ENCODE measurements at places on chromosomes 11 and 22.
A peak's percentile ranks its signal among the peaks of the same experiment; 100 is the strongest.

- DNase-seq = no peak
These were observed 13.6 kb downstream of the SLC22A25 start for GRCh38 chr11:63229815-63230214.

- no peak for DNase-seq
These were observed 112.8 kb upstream of the CADM1 start for GRCh38 chr11:115616971-115617370.

GRCh38 chr22:39453765-39454378 lies 2.9 kb upstream of the MGAT3 start:
- DNase-seq = no peak

DNA sequence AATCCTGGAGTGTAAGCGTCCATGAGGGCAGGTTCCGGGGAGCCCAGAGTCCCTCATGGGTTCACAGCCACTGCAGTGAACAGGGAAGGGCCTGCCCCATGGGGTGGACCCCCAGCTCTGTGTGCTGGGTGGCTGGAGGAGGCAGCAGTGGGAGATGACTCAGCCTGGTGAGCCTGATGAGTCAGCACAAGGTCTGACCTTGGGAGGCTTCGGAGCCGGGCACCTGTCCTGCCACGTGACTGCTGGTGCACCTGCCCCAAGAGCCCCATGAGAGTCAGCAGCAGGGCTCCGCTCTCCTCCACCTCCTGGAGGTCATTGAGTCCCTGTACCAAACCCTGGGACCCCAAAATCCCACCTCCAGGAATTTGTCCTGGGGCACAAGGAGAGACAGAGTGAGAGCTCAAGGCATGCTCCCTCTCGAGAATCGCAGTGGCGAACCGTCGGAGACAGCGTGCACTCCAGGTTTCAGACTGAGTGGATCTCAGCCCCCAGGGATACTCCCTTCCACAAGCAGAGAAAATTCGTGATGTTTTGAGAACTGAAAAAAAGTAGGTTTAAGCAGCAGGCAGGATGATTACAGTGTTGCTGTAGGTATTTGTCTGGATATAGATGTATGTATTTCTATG lies 1221.7 kb downstream of the BRD1 start:
- no peak for DNase-seq

DNA sequence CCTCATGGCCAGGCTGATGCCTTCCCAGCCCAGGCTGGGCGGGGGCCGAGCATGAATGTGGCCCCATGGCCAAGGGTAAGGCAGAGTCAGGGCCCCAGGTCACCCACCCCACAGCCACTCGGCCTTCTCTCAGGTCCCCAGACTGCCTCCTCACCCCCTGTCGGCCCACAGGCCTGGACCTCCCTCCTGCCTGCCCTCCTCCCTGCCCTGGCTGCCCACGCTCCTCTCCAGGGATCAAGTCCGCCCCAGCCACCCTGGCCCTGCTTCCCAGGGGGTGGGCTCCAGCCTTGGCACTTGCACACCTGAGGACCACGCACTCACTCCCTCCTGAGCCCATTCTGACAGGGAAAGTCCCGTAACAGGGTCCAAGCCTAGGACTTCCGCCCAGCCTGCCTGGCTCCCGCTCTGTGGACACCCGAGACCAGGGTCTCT lies 37.8 kb upstream of the TH start:
- DNase-seq = no peak

- peak; percentile 79 for DNase-seq
These were observed 112.1 kb upstream of the DRD2 start for GRCh38 chr11:113587308-113587739.

GRCh38 chr11:3175194-3175593 lies 10.1 kb upstream of the OSBPL5 start:
- DNase-seq = no peak

- DNase-seq = no peak
These were observed 2.9 kb upstream of the RFPL1 start for GRCh38 chr22:29435236-29436136.

DNA sequence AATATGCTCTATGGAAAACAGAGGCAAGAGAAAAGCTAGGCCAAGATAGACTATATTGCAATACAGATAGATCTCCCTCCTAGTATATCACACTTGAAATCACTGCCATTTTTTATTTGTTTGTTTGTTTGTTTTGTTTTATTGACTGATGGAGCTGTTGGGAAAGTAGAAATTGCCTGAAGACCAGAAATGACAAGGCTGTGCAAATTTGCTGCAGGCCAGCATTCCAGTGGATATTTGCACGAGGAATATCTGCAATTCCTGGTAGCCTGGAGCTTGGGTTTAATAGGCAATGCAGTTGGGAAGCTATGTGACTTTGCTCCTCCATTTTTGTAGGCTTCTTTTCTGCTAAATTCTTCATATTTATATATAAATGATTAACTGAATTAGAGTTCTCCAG lies 991.7 kb downstream of the LRRC4C start:
- no peak for DNase-seq

GRCh38 chr11:80973786-80974185 lies 1533.0 kb upstream of the TENM4 start:
- DNase-seq = no peak

GRCh38 chr11:9230296-9230695 lies 34.9 kb downstream of the DENND5A start:
- no peak for DNase-seq

- no peak for DNase-seq
These were observed 8.4 kb downstream of the MRGPRF start for GRCh38 chr11:69004411-69005182.

GRCh38 chr22:41238570-41239442 lies 1.9 kb downstream of the CHADL start:
- no peak for DNase-seq

Data from activated CD4-positive, alpha-beta T cell treated with anti-CD3 and anti-CD28 coated beads, Interleukin-2, amount 10 ng/mL, durations not matched to agents 24 days and 14 days (primary cell).